Adrenal gland (tissue), 19 donors: ENCODE measurements at places on chromosomes 12 and 14. TPM values are rescaled to one million over a fixed set of nuclear protein-coding genes. Genes with fewer than 3 reads are reported as not detected.

PCED1B gene
- polyA plus RNA-seq, result 31.5 TPM

DHH gene
- polyA plus RNA-seq, result 0.13 TPM

CD163 gene
- 58.4 TPM for polyA plus RNA-seq

MORN3 gene
- polyA plus RNA-seq, result 0.24 TPM

ESRRB gene
- not detected for polyA plus RNA-seq

DDX54 gene
- polyA plus RNA-seq, result 44.4 TPM

HIGD1C gene
- not detected for polyA plus RNA-seq

METTL25 gene
- 4.0 TPM for polyA plus RNA-seq

ZNF605 gene
- polyA plus RNA-seq, result 2.7 TPM

NRL gene
- 3.5 TPM for polyA plus RNA-seq

SDR9C7 gene
- polyA plus RNA-seq, result not detected

NKX2-1 gene
- not detected for polyA plus RNA-seq

FSCB gene
- polyA plus RNA-seq, result not detected

SLC25A21 gene
- 0.68 TPM for polyA plus RNA-seq

TMEM132C gene
- polyA plus RNA-seq, result 1.2 TPM

MAGOHB gene
- 30.0 TPM for polyA plus RNA-seq

POTEM gene
- not detected for polyA plus RNA-seq

TMEM119 gene
- polyA plus RNA-seq, result 3.1 TPM

RFLNA gene
- polyA plus RNA-seq, result 0.38 TPM

MANSC1 gene
- 24.3 TPM for polyA plus RNA-seq

EIF2B2 gene
- 90.2 TPM for polyA plus RNA-seq

MANSC4 gene
- polyA plus RNA-seq, result 0.07 TPM

SMOC1 gene
- 19.8 TPM for polyA plus RNA-seq

ENDOU gene
- polyA plus RNA-seq, result 0.11 TPM

TEAD4 gene
- 4.0 TPM for polyA plus RNA-seq

DBX2 gene
- 0.03 TPM for polyA plus RNA-seq
